ENCODE measurements at places on chromosomes 5 and 9. TPM values are rescaled to one million over a fixed set of nuclear protein-coding genes. Genes with fewer than 3 reads are reported as not detected.

DNA sequence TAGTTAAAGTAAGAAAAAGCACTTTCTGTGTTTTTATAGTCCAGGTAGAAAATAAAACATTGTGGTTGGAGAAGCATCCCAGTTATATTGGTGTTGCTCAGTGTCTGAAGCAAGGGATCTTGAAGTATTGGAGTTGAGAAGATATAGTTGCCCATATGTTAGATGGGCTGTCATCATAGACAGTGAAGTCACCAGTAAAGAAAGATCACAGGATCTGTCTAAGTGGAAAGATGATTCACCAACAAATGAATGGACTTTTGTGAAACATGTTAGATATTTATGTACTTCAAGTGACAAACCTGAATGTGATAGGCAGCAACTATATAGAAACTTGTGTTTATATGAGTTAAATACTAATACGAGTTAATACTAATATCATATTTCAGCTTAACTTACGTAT lies 11.7 kb downstream of the OGN start:
- no peaks in the 10 kb centered on the region for H3K27me3 ChIP-seq
- no peak overlapping the region for H3K4me3 ChIP-seq
- no peak for DNase-seq

- H3K36me3 ChIP-seq, result no peaks in the 10 kb centered on the region
- H3K27ac ChIP-seq, result no peak within 1 kb of the TSS
- H3K4me3 ChIP-seq, result no peak within 1 kb of the TSS
- H3K4me1 ChIP-seq, result no peaks in the 10 kb centered on the region
- H3K27me3 ChIP-seq, result no peaks in the 10 kb centered on the region
Measured at GRCh38 chr5:135578685-135579341, at the start of gene CXCL14. Gene CXCL14 (minus strand): TSS chr5:135578991. CDS start chr5:135578778, 213 bp downstream.

NRG2 gene
- polyA plus RNA-seq, result 0.15 TPM

DNA sequence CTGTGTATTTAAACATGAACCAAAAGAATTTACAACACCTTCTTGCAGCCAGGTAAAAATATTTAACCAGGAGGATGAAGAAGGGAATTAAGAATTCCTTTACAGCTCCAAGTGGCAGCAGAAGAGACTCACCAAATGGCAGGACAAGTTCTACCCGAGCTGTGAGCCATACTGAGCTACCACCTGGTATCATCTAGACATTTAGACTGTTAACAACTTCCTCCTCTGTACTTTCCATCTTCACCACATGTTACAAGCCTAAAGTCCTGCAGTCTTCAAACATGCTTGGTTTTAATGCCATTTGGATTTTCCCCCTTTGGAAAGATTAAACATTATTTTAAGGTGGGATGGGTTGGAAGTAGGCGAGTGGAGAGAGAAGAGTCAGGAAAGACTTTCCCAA lies 190.2 kb downstream of the TRPM6 start:
- no peak overlapping the region for H3K4me3 ChIP-seq
- DNase-seq, result no peak
- H3K27me3 ChIP-seq, result no peaks in the 10 kb centered on the region
- H3K4me1 ChIP-seq, result no peaks in the 10 kb centered on the region
- no peaks in the 10 kb centered on the region for H3K36me3 ChIP-seq
- no peak overlapping the region for H3K27ac ChIP-seq

DNA sequence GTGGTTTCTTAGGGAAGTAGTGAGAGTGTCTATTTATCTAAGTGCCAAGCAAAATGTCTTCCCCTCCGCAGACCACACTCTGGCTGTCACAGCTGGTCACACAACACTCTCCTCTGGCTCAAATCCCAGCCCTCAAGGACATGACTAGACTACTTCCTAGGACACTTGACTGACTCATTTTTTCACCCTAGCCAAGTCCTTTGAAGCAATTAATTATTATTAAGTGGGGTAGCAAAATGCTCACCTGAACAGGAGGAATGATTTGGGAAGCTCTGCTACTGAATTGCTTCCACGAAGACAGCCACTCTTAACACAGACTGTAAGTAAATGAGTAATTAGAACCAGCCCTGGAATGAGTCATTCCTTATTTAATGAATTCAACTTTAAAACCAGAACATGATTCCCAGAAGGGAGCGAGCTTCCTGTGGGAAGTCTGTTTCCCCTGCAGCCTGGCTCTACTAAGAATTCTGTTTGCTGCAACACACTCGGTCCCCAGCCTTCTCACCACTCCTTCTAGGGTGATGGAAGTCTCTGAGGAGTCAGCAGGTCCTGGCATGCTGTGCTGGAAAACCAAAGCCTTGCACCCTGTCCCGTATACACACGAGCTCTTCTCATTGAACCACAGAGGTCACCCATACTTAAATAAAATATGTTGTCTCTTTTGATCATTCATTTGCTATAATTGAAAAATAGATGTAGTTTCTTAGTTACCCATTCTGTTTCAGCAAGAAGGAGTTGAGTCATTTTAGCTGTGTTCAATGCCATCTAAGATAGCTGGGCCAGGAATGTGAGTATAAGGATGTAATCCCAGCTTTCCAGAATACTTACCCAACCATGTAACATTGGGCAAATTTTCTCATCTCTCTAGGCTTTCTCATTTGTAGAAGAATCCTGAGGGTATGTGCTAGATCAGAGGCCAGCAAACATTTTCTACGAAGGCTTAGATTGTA lies 218.6 kb upstream of the RASEF start:
- H3K27me3 ChIP-seq, result no peaks in the 10 kb centered on the region
- DNase-seq, result no peak
- no peak overlapping the region for H3K4me3 ChIP-seq
- no peaks in the 10 kb centered on the region for H3K4me1 ChIP-seq
- H3K36me3 ChIP-seq, result no peaks in the 10 kb centered on the region

DNA sequence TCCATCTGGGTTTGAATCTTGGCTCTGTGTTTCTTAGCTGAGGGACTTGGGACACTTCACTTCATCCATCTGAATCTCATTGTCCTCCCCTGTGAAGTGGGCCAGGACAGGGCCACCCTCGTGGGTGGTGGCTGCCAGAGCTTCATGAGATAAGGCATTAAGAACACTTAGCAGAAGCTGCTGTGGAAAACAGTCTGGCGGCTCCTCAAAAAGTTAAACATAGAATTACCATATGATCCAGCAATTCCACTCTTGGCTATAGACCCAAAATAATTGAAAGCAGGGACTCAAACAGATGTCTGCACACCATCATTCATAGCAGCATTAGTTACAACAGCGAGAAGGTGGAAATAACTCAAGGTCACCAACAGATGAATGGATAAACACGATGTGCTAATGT lies 42.4 kb upstream of the GGTA1 start:
- no peak for DNase-seq
- H3K27me3 ChIP-seq, result no peaks in the 10 kb centered on the region
- no peak overlapping the region for H3K27ac ChIP-seq
- no peaks in the 10 kb centered on the region for H3K36me3 ChIP-seq
- no peak overlapping the region for H3K4me3 ChIP-seq

MRPL36 gene
- polyA plus RNA-seq, result 74.6 TPM

GRCh38 chr5:65923339-65923738 lies 3.0 kb upstream of the ERBIN start:
- DNase-seq, result no peak
- no peaks in the 10 kb centered on the region for H3K36me3 ChIP-seq
- peaks cover 15% of the 10 kb centered on the region for H3K4me1 ChIP-seq
- no peak overlapping the region for H3K4me3 ChIP-seq
- no peaks in the 10 kb centered on the region for H3K27me3 ChIP-seq

Data from CD4-positive, alpha-beta memory T cell (primary cell).